MCF 10A (cell line): ENCODE measurements at places on chromosomes 12 and 14. TPM values are rescaled to one million over a fixed set of nuclear protein-coding genes. Genes with fewer than 3 reads are reported as not detected.
A peak's percentile ranks its signal among the peaks of the same experiment; 100 is the strongest.

GRCh38 chr12:81329085-81329484 lies 251.2 kb downstream of the ACSS3 start:
- peaks cover 3% of the 10 kb centered on the region for H3K27me3 ChIP-seq
- DNase-seq, result peak; percentile 47
- H3K4me3 ChIP-seq, result no peak overlapping the region
- no peaks in the 10 kb centered on the region for H3K36me3 ChIP-seq
- H3K27ac ChIP-seq, result no peak overlapping the region

DNA sequence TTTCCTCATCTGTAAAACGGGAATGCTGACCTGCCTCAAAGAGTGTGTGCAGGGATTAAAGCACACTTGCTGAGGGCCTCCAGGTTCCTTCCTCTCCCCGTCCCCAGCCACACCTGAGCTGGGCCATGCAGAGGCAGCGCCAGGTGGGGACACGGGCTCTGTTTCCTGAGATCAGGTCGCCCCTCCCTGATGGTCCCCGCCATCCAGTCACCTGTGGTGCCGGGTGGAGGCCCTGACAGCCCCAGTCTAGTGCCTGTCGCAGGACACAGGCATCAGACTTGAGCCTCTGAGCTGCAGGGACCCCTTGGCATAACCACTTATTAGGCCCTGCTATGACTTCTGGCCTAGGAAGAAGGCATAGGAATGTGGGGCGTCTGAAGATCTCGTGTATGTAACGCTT lies 12.5 kb downstream of the CHGA start:
- H3K4me3 ChIP-seq, result no peak overlapping the region
- H3K36me3 ChIP-seq, result peaks cover 7% of the 10 kb centered on the region
- DNase-seq, result no peak
- H3K27ac ChIP-seq, result no peak overlapping the region

- H3K4me3 ChIP-seq, result peak within 1 kb of the TSS; percentile 94
- H3K27ac ChIP-seq, result peak within 1 kb of the TSS; percentile 96
- H3K4me1 ChIP-seq, result peaks cover 35% of the 10 kb centered on the region
- H3K27me3 ChIP-seq, result no peaks in the 10 kb centered on the region
These were observed at the start of gene LTBR for GRCh38 chr12:6383572-6384498. LTBR (plus strand) TSS chr12:6384162; CDS start chr12:6384359, 197 bp downstream.

GRCh38 chr12:121026274-121027045 lies 10.2 kb upstream of the C12orf43 start:
- H3K27me3 ChIP-seq, result no peaks in the 10 kb centered on the region
- no peak overlapping the region for H3K4me3 ChIP-seq
- peaks cover 8% of the 10 kb centered on the region for H3K4me1 ChIP-seq
- H3K27ac ChIP-seq, result peak overlapping the region; percentile 64

GRCh38 chr12:88419794-88420193 lies 160.5 kb downstream of the KITLG start:
- peaks cover 15% of the 10 kb centered on the region for H3K4me1 ChIP-seq
- H3K4me3 ChIP-seq, result no peak overlapping the region
- no peak overlapping the region for H3K27ac ChIP-seq
- no peaks in the 10 kb centered on the region for H3K36me3 ChIP-seq

DNA sequence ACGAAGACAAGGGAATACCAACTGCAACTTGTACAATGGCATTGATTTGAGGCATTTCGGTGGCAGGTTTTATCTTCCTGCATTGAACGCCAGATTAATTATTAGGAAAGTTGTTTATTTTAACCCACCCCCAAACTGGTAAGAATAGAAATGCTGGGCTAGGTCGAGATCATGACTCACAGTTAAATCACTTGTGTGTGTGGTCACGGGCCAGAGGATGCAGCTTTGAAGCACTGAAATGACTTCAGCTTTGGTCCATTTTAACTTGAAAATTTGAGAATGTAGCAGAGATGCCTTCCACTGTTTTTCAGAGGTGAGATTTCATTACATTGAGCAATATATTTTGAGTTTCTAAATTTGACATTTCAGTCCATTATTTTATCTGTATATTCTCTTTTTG lies 23.6 kb upstream of the KCNH3 start:
- H3K36me3 ChIP-seq, result peaks cover 5% of the 10 kb centered on the region
- peak; percentile 69 for DNase-seq
- peaks cover 15% of the 10 kb centered on the region for H3K4me1 ChIP-seq
- no peak overlapping the region for H3K4me3 ChIP-seq
- peak overlapping the region; percentile 49 for H3K27ac ChIP-seq
- H3K27me3 ChIP-seq, result no peaks in the 10 kb centered on the region

DNA sequence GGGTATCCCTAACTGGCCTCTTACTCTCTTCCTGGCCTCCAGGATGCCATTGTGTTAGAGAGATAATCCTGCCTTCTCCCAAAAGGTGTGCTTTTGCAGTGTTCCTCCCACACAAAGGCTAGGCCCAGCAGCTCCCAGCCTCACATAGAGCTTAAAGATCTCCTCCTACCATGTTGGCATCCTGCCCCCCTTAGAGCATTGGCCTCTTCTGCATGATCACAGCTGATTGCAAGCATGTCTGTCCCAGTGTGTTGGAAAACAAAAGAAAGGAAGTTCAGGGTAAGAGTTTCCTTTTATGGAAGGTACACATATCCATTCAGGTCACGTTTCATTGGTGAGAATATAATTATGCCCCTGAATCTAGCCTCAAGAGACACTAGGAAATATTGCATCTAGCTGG lies 405.4 kb downstream of the TMTC2 start:
- H3K36me3 ChIP-seq, result no peaks in the 10 kb centered on the region
- no peaks in the 10 kb centered on the region for H3K27me3 ChIP-seq
- H3K4me3 ChIP-seq, result no peak overlapping the region
- H3K4me1 ChIP-seq, result no peaks in the 10 kb centered on the region
- H3K27ac ChIP-seq, result no peak overlapping the region

DNA sequence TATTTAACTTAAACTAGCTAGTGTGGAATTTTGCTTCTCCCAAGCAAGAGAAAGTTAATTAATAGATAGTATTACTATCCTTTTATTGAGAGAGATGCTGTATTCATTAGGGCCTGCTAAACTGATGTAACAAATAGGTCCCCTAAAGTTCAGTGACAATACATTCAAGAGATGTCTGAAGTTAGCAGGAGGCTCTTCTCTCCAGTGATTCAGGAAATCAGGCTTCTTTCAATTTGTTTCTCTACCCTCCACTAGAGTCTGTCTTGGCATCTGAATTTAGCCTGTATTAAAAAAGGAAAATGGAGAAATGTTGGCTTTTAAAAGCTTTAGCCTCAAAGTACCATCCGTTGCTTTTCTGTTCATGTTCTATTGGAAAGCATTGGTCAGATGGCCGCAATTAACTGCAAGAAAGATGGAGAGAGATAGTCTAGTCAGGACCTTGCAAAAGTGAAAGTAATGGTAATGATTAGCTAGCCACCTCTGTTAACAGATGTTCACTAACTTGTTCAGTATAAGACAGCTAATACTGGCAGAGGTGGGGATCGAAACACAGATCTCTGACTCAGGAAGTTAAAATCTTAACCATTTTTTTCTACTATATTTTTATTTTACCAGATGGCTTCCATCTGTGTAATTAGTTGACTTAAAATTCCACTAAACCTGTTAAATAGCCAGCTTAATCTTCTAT lies 786.8 kb downstream of the TMTC2 start:
- H3K27ac ChIP-seq, result no peak overlapping the region
- no peaks in the 10 kb centered on the region for H3K27me3 ChIP-seq
- no peak overlapping the region for H3K4me3 ChIP-seq
- peaks cover 5% of the 10 kb centered on the region for H3K4me1 ChIP-seq

DNA sequence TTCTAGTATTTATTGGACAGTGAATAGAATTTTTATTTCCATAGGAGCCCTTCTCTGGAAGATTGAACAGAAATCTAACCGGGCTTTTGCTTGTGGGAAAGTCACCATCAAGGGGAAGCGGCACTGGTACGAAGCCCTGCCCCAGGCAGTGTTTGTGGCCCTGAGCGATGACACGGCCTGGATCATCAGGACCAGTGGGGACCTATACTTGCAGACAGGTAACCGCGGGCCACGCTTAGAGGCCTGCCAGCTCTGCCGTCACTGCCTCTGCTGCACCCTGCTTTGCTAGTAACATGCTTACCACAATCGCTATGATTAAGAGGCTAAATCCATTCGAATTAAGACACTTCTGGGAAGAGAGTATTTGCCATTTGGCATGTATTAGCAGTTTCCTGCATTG lies 69.2 kb downstream of the ANKRD9 start:
- no peak overlapping the region for H3K27ac ChIP-seq
- no peak overlapping the region for H3K4me3 ChIP-seq
- no peaks in the 10 kb centered on the region for H3K27me3 ChIP-seq
- DNase-seq, result no peak
- H3K36me3 ChIP-seq, result peaks cover 46% of the 10 kb centered on the region
- H3K4me1 ChIP-seq, result no peaks in the 10 kb centered on the region

GRCh38 chr14:105528586-105529318 lies 2.4 kb downstream of the TMEM121 start:
- H3K4me1 ChIP-seq, result no peaks in the 10 kb centered on the region
- peaks cover 15% of the 10 kb centered on the region for H3K27me3 ChIP-seq
- H3K27ac ChIP-seq, result no peak overlapping the region
- no peak for DNase-seq
- peak overlapping the region; percentile 65 for H3K4me3 ChIP-seq

DNA sequence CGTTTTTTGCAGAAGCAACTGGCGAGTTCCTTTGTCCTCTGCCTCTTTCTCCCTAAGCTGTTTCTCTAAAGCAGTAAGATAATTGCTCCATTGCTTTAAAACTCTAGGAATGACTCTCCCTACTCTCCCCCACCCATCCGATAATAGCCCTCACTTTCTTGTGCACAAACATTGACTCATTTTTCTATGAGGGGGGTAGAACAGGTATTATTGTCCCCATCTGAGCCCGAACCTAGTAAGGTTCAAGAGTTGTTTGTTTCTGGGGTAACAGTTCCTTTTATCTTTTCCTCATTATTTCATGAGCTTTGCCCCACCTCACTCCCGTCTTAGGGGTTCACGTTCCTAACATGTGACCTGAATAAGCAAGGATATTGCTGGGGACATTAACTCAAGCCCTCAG lies 190.6 kb downstream of the EMP1 start:
- peaks cover 12% of the 10 kb centered on the region for H3K4me1 ChIP-seq
- DNase-seq, result peak; percentile 25
- peaks cover 11% of the 10 kb centered on the region for H3K27me3 ChIP-seq
- no peak overlapping the region for H3K4me3 ChIP-seq
- no peaks in the 10 kb centered on the region for H3K36me3 ChIP-seq

DNA sequence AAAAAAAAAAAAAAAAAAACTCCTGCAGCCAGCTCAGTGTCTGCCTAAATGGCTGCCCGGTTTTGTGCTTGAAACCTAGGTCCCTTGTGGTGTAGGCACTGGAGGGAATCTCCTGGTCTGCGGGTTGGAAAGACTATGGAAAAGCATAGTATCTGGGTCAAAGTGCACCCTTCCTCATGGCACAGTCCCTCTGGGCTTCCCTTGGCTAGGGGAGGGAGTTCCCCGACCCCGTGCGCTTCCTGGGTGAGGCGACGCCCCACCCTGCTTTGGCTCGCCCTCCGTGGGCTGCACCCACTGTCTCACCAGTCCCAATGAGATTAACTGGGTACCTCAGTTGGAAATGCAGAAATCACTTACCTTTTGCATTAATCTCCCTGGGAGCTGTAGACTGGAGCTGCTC lies 14.3 kb downstream of the PTCSC3 start:
- no peaks in the 10 kb centered on the region for H3K4me1 ChIP-seq
- H3K36me3 ChIP-seq, result no peaks in the 10 kb centered on the region
- H3K4me3 ChIP-seq, result no peak overlapping the region
- no peaks in the 10 kb centered on the region for H3K27me3 ChIP-seq

DNA sequence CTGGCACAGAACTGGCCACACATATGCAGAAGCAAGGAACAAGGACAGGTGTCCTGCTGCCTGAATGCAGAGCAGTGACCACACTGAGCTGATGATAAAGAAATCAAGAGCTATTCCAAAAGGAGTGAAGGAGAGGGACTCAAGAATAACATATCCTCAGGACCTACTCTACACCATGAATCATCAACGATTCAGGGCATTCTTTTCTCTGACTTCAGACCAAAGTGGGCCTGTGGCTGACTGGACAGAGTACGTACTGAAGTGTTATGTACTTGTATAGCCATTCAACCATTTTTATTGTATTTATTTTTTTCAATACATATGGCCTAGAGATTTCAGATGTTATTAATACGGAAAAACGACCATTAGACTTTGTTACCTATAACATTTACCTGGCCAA lies 177.5 kb upstream of the TMTC1 start:
- no peaks in the 10 kb centered on the region for H3K4me1 ChIP-seq
- H3K36me3 ChIP-seq, result no peaks in the 10 kb centered on the region
- no peaks in the 10 kb centered on the region for H3K27me3 ChIP-seq
- H3K4me3 ChIP-seq, result no peak overlapping the region
- no peak for DNase-seq

DNA sequence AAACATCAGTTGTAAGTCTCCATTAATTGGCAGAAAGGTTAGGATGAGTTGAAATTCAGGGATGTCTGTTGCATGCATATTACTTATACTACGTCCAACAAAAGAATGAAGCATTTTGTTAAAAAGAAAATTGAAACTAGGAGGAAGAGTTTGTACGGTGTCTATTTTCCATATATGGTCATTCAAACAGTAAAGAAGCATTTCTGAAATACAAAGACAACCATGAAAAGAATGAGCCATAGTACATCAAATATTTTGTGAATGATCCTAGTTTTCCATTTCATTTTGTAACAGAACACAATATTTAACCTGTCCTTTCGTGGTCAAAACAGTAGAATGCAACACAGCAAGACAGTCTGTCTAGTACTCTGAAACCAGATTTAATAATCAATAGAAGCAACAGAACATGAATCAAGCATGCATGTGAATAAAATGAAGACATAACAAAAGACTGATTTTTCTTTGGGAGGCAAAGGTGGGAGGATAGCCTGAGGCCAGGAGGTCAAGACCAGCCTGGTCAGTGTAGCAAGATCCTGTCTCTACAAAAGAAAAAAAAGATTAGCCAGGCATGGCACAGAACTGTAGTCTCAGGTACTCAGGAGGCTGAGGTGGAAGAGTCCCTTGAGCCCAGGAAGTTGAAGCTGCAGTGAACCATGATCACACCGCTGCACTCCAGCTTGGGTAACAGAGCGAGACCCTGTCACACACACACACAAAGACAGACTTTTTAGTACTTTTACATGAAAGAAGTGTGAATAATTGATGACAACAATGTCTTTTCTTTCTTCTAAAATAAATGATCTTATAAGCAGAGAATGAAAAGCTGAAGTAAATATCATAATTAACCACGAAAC lies 156.0 kb downstream of the LRIG3 start:
- H3K36me3 ChIP-seq, result no peaks in the 10 kb centered on the region
- H3K4me3 ChIP-seq, result no peak overlapping the region
- no peaks in the 10 kb centered on the region for H3K4me1 ChIP-seq
- no peak overlapping the region for H3K27ac ChIP-seq
- no peaks in the 10 kb centered on the region for H3K27me3 ChIP-seq

GRCh38 chr12:15151161-15152091 lies 69.8 kb downstream of the RERG start:
- peak; percentile 61 for DNase-seq
- H3K27ac ChIP-seq, result no peak overlapping the region
- H3K4me3 ChIP-seq, result no peak overlapping the region
- H3K4me1 ChIP-seq, result peaks cover 40% of the 10 kb centered on the region

GRCh38 chr14:61326146-61326545 lies 4.8 kb downstream of the PRKCH start:
- no peaks in the 10 kb centered on the region for H3K36me3 ChIP-seq
- no peak overlapping the region for H3K4me3 ChIP-seq
- H3K27me3 ChIP-seq, result no peaks in the 10 kb centered on the region

GRCh38 chr12:117526757-117527478 lies 165.5 kb upstream of the NOS1 start:
- H3K4me3 ChIP-seq, result no peak overlapping the region
- H3K36me3 ChIP-seq, result no peaks in the 10 kb centered on the region
- H3K27me3 ChIP-seq, result peaks cover 11% of the 10 kb centered on the region

The MSI1 gene
- total RNA-seq, result not detected in 2 replicates

The RNASE3 gene
- total RNA-seq, result not detected in 2 replicates

The KLRB1 gene
- not detected in 2 replicates for total RNA-seq

The SLC10A1 gene
- total RNA-seq, result not detected in 2 replicates

The ANO2 gene
- total RNA-seq, result not detected in 2 replicates

The AKAP5 gene
- 0.14 and 0.22 TPM in 2 replicates for total RNA-seq

The KCNJ8 gene
- not detected in 2 replicates for total RNA-seq
